ENCODE measurements at places on chromosomes 3 and 15.

GRCh38 chr15:51323749-51324148, 14.6 kb downstream of the CYP19A1 start:
- DNase-seq, result no peak

- DNase-seq, result no peak
Measured at GRCh38 chr3:169245631-169246030, 417.9 kb downstream of the MECOM start.

DNA sequence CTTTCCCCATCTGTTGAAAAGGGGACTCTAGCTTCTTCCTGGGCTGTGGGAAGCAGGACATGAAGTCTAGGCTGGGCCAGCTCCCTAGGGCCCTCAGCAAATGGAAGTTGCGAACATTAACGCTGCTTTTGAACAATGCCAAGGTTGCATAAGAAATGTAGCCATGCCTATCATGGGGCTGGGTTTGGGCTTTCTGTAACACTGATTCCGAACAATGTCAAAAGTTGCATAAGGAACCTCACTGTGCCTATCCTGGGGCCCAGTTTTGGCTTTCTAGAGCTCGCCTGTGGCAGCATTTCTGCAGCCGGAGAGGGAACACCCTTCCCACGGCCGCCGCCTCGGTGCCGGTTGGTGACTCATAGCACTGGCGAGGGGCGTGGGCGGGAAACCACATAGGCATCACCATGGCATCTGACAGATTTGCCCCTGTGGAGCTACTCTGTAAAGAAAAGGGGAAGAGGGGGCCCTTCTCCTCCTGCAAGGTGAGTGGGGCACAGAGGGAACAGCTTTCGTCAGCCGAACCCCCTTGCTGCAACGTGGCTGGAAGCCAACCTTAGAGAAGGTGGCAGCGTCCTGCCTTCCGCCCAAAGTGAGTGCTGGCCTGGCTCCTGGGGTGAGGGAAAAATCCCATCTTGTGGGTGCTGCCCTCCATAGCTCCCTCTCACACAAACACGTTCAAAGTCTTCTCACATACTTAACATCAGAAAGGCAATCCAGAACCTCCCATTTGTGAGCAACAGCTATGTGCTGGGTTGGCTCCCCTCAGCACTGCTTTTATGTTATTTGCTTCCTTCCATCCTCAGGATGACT, 46.6 kb upstream of the ATP2B2 start:
- peak; percentile 15 for DNase-seq

GRCh38 chr15:52783929-52784798, 6.0 kb downstream of the ONECUT1 start:
- DNase-seq, result no peak

GRCh38 chr15:62280625-62281024, 115.5 kb upstream of the C2CD4B start:
- DNase-seq, result no peak

DNA sequence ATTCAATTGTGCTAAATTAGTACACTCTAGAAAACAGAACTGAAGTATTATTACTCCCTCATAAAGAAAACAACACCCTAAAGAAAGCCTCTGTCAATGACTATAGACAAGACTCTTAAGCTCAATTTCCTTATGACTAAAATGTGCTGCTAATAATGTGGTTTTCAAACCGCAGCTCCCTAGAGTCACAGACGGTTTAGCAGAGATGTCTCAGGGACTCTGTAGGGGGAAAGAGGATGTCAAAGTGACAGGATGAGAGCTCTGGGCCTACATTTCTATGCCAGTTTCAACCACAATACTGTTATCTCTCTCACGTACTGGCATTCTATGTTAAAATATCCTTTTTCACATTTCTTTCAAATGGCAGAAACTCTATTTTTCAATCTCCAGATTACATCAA, 37.6 kb upstream of the WDR49 start:
- peak; percentile 3 for DNase-seq

DNA sequence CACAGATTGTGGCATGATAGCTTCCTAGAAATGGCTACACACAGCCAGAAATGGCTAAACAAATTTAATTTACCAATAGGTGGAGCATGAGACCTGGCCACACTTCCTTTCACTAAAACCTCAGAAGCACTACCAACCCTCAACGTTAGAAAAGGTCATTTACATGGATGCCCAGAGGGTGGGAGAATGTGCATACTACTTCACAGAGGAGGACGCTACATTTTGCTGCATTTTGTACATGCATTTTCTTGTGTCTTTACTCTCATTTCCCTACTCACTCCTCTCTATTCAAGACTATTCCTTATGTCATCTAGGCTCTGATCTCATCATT, 40.1 kb downstream of the C2CD4B start:
- DNase-seq, result no peak

DNA sequence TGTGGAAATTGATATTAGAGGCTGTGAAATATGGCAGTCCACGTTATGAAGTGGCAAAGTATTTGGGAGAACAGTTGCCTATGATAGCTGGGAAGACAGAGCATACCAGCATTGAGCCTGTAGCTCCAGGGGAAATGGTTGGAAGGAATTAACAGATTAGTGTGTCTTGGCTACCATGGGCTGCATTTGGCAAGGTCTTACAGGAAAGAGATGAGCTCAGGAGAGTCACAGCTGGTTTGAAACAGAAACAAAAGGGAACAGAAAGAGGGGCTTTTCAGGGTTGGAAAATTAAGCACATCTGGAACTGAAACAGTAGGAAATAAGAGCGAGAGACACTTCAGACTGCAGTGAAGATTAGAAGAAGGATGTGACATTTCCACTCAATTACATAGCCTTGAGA, 141.7 kb downstream of the FBLN2 start:
- no peak for DNase-seq

DNA sequence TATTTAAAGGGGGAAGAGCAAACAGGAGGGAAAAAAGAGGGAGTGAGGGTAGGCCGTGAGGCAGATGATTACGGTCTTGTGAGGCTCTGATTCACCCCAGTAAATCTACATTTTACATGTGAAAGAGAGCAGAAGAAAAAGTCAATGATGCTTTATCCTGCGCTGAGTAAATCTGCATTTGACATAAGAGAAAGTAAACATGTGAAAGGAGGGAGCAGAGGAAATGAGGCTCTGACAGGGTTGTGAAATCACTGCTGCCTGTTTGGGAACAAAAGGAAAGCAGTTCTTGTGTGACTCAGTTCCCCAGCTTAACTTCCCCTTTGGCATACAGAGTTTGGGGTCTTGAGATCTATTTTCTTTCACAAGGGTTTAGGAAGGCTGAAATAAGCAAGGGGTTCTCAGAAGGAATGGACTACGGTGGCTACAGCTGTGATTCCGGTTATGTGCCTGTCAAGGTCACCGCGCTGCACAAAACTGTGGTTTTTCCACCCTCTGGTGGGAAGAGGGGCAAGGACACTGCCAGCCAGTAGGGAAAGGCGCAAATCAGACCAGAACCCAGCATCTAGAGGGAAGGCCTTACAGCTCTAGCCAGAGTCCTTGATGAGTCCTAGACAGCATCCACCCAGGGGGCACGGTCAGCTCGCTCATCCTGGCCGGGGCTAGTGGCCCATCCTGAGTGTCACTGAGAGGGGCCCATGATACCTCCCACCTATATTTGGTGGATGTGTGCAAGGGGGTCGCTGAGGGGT, 18.9 kb upstream of the HCN4 start:
- DNase-seq, result no peak

- no peak for DNase-seq
Measured at GRCh38 chr15:80527961-80528360, 123.8 kb downstream of the ARNT2 start.

- DNase-seq, result no peak
Measured at GRCh38 chr15:31349233-31350141, 22.9 kb downstream of the KLF13 start.

- DNase-seq, result peak; percentile 58
Measured at GRCh38 chr3:106130384-106131198, 261.8 kb upstream of the CBLB start.

- peak; percentile 35 for DNase-seq
Measured at GRCh38 chr15:68277131-68277602, 378 bp upstream of the FEM1B start.

- no peak for DNase-seq
Measured at GRCh38 chr3:69004138-69004537, 9.3 kb downstream of the EOGT start.

DNA sequence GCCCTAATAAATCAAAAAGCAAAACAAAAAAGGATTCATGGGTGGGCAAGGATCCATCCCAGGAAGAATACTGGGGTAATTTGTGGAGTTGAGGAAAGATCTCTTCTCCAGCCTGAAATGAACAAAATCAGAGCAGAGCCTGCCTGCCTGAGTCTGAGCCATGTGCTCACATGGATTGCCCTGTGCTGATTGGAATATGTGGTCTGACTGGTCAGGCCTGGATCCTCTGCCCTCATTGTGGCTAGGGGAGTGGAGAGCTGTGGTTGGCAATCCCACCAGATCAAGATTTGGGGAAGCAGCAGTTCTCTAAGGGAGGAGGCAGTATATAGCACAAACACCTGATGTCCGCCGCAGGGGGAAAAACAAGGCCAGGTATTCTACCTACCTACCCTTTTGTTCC, 6.8 kb upstream of the NUDT16 start:
- no peak for DNase-seq

DNA sequence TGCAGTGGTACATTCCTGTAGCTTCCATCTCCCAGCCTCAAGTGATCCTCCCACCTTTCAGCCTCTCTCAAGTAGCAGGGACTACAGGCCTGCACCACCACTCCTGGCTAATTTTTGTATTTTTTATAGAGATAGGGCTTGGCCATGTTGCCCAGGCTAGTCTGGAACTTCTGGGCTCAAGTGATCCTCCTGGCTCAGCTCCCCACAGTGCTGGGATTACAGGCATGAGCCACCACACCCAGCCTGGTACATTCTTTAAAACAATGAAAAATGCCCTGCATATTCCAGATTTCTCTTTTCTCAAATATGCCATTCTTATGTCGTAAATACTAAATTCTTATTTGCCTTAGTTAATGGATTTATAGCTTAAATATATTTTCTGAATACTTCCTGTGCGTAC, 581.4 kb downstream of the MECOM start:
- no peak for DNase-seq

GRCh38 chr15:57287123-57287521, 89.2 kb upstream of the CGNL1 start:
- DNase-seq, result no peak

- DNase-seq, result peak; percentile 6
Measured at GRCh38 chr3:132448216-132448961, 31.1 kb downstream of the DNAJC13 start.

DNA sequence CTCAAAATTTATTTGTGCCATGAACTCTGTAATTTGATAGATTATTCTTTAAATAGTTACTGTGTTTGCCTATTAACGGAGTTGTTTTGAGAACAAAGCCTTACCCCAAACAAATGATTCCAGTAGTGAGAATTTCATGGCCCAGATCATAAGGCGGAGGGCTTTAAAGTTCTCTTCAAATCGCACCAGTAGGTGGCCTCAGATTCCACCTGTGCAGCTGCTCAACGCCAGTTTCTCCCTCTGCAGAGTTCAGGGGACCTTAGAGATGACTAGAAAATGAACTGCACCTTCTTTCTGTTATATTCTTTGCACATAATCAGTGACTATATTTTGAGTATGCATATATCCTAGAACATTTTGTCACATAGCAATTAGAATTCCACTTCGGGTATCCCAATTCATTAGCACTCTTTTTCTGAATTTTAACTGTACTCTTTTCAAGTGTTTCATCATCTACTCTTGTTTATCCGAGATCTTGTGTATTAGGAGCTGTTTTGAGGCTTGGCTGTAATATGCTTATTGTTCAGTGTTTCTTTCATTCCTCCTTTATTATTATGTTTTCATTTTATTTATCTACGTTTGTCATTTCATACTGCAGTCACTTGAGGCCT, 232.6 kb upstream of the CHRM5 start:
- DNase-seq, result peak; percentile 32
